Muscle of leg (tissue), 16 donors: ENCODE measurements at places on chromosomes 5 and 9.

DNA sequence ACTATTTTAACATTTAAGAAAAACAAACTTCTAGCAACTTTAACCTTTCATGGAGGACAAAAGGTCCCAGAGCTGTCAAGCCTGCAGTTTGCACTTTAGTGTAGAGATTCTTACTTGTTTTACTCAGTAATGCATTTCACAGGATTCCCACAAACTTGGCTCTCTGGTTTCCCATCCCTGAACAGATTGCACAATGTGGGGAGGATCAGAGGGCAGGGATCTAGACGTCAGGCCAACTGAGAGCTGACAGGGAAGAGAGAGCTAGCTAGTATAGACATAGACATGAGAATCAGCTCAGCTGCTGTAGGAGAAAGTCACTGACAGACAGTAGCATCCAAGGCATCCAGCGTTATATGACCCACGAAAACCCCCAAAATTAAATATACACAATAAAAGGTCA is 20.9 kb upstream of the BNIP1 start:
- no peak for DNase-seq

DNA sequence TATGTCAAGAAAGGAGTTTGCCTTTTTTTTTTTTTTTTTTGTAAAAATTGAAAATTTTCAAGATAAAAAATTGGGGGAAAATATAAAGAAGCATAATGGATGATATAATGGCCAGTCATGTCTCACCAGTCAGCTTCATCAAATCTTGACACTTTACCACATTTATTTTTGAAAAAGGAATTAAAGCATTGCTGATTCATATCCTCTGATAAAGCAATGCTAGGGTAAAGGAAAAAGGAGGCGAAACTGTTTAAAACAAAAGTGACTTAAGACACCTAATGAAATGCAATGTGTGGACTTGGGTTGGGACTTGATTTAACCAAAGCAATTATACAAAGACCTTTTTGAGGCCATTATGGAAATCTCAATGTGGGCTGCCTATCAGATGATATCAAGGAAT is 208.5 kb downstream of the ARHGAP26 start:
- no peak for DNase-seq

GRCh38 chr9:89532944-89533343 is 35.0 kb upstream of the SEMA4D start:
- DNase-seq = no peak

- peak; percentile 85 for DNase-seq
Measured at GRCh38 chr9:136645903-136646754, 16.6 kb upstream of the EGFL7 start.

DNA sequence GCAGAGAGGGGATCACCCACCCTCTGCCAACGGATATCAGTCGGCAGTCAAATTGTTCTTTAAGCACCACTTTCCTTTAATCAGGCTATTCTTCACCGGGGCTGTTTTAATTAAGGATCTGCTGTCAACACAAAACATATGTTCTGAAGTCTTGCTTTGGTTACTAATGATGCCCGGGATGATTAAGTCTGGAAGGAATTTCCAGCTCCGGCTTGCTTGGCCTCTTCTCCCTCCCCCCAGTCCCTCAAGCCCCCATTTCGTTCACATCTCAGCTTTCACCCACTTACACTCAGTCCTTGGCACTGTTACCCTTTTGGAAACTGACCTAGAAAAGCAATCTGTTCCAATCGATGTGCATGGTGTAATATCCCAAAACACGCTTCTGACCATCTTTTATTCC is 74.7 kb downstream of the MSX2 start:
- peak; percentile 5 for DNase-seq

GRCh38 chr5:38751103-38751502 is 94.7 kb upstream of the OSMR start:
- DNase-seq = no peak

DNA sequence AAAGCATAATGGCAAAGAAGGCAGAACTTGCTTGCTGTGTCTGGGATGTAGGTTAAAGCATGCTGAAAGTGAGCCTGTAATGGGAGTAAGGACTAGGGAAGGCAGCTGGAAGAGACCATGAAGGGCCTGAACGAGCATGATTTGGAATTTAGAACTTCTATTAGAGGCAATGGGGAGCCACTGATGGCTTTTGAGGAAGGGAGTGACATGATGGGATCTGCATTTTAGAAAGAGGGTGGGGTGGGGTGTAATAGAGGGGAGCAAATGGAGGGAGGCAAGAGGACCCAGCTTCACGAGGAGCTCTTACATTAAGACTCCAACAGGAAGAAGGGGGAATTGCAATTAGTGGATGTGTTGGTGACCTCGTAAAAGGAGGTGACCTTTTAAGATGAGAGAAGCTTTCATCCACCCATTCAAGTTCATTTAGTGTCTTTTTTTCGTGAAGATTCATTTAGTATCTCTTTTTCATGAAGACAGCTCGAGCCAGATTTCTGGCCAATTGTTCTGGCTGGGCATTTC is 13.6 kb upstream of the GABRP start:
- no peak for DNase-seq

DNA sequence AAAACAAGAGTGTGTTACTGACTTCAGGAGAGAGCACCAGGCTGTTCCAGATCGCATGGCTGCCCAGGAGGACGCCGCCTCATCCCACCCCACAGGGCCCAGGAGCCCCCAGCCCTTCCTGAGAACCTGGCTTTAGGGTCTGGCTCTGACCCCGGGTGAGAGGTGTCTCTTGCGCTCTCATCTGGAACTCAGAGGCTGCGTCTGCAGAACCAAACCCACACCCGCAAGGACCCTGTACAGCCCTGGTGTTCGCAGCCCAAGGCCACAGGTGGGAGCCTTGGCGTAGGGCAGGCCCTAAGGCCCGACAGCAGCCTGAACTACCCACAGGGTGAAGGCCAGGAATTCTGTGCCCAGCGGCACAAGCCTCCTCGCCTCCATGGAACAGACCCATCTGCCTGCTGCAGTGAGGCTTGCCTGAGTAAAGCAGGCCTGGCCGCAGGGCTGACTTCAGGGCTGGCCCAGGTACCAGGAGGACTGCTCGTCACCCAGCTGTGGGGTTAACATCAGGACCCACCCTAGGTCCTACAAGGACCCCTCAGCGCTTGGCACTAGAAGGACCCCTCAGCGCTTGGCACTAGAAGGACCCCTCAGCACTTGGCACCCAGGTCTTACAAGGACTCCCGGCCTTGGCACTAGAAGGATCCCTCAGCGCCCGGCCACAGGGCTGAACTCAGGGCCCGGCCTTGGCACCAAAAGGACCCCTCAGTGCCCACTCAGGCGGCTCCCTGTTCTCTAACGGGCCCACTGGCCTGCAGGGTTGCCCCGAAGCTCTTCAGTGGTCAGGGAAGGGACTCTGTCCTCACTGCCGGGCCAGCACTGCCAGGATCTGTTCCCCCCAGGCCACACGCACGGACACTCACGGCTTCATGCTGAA is 48.2 kb downstream of the NKD2 start:
- DNase-seq = no peak

GRCh38 chr5:61625681-61626621 is 293.9 kb downstream of the ZSWIM6 start:
- peak; percentile 59 for DNase-seq

- DNase-seq = no peak
Measured at GRCh38 chr9:27633764-27634163, 60.5 kb upstream of the C9orf72 start.

GRCh38 chr9:26746357-26747072 is 146.1 kb downstream of the CAAP1 start:
- DNase-seq = no peak

- no peak for DNase-seq
Measured at GRCh38 chr9:110309681-110310080, 28.0 kb downstream of the TXNDC8 start.

DNA sequence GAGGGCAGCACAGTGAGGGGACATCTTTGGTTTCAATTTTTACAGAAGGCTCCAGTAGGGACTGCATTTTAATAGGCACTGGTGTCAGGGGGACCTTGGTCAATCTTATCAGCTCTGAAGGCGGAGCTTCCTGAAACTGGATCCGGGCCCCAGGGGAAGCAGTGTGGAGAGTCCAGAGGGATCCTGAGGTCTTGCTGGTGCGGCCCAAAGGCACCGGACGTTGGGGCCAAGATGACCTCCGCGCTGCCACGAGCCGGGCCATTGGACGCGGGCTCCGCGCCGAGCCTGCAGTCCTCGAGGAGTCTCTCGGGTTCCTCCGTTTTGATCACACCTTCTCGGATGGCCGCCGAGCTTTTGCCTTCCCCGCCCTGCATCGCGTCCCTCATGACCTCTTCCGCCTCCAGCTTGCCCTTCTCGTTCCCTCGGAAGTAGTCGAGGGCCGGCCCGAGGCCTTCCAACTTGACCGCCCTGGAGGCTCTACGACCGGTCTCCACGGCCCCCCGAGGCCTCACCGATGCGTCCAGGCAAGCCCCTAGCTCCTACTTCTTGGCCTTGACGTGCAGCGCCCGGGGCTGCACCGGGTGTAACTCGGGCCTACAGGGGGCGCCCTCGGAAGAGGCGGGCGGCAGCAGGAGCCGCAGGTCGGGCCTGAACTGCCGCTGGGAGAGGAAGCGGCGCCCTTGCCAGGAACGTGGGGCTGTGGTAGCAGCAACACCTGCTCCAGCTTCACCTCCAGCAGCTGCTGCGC is 18.8 kb downstream of the C5orf52 start:
- DNase-seq = no peak

- DNase-seq = no peak
Measured at GRCh38 chr5:159161361-159162214, 47.8 kb downstream of the RNF145 start.

- no peak for DNase-seq
Measured at GRCh38 chr5:43202380-43202779, 10.4 kb downstream of the NIM1K start.

DNA sequence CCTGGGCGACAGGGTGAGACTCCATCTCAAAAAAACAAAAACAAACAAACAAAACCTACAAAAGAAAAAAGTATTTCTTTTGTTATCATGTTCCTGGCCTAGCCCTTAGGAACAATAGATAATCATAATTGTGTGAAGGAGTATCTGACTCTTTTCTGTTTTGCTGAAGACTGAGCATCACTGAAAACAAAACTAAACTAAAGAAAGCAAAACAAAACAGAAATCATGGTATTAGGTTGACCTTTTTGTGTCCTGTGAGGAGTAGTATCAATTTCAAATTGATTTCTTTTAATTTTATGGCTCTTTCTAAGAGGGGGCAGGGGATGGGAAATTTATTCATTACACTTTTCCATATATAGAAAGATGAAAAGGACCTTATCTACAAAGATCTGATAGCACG is 246.0 kb downstream of the YTHDC2 start:
- no peak for DNase-seq

GRCh38 chr9:87595610-87596009 is 97.9 kb downstream of the DAPK1 start:
- DNase-seq = peak; percentile 81

DNA sequence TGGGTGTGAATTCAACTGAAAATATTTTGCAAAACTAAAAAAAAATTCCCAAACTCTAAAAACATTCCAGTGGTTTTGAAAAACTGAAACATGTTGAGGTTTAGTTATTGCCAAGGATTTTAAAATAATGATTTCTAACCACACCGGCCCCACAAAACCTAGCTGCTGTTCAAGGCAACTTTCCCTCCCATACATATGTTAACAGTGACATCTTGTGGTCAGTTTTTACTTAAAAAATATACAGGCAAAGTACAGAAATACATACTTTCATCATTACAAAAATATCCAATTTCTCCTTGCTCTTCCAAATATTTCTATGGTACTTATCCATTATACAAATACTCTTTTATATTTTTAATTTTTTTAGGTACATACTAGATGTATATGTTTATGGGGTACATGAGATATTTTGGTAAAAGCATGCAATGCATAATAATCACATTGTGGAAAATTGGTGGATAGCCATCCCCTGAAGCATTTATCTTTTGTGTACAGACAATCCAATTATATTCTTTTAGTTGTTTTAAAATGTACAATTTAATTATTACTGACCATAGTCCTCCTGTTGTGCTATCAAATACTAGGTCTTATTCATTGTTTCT is 34.4 kb upstream of the MRPS30 start:
- DNase-seq = peak; percentile 81

- no peak for DNase-seq
Measured at GRCh38 chr5:114208120-114208519, 153.8 kb upstream of the KCNN2 start.

GRCh38 chr5:142432369-142432863 is 107.6 kb upstream of the SPRY4 start:
- DNase-seq = peak; percentile 39

DNA sequence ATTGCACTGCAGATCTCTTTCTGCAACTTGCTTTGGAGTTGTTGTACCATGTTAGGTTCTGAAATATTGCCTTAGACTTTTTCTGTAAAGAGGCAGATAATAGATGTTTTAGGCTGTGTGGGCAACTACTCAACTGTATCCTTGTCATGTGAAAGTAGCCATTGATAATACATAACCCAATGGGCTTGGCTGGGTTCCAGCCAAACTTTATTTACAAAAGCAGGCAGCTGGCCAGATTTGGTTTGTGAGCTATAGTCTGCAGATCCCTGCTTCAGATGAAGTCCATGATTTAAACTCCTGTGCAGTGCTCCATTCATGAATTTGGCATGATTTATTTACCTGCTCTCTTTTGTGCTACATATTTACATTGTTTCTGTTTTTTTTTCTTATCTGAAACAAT is 300.4 kb downstream of the IRX2 start:
- no peak for DNase-seq

DNA sequence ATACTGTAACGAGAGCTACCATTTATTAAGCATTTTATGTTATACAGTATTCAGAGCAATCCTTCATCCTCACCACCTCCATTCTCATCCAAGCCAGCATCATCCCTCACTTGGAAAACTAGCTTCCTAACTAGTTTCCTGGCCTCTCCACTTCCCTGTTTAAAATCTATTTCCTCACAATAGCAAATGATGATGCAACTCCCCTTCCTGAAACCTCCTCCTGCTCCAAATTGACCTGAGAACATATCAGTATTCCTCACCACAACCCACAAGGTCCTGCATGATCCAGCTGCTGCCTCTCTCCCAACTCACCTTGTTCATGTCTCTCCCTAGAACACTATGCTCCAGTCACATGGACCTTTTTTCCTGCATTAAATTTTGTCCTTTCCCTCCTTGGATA is 4.3 kb upstream of the SLC36A2 start:
- DNase-seq = no peak
